ENCODE measurements at places on chromosomes 5 and 9. TPM values are rescaled to one million over a fixed set of nuclear protein-coding genes. Genes with fewer than 3 reads are reported as not detected.
A peak's percentile ranks its signal among the peaks of the same experiment; 100 is the strongest.

- no peak for DNase-seq
These were observed 124.2 kb upstream of the CCDC152 start for GRCh38 chr5:42632354-42632900.

GRCh38 chr9:133108794-133109641, 12.0 kb downstream of the RALGDS start:
- DNase-seq, result no peak

GRCh38 chr5:95959888-95960666, 1.6 kb downstream of the ELL2 start:
- DNase-seq, result peak; percentile 40

DNA sequence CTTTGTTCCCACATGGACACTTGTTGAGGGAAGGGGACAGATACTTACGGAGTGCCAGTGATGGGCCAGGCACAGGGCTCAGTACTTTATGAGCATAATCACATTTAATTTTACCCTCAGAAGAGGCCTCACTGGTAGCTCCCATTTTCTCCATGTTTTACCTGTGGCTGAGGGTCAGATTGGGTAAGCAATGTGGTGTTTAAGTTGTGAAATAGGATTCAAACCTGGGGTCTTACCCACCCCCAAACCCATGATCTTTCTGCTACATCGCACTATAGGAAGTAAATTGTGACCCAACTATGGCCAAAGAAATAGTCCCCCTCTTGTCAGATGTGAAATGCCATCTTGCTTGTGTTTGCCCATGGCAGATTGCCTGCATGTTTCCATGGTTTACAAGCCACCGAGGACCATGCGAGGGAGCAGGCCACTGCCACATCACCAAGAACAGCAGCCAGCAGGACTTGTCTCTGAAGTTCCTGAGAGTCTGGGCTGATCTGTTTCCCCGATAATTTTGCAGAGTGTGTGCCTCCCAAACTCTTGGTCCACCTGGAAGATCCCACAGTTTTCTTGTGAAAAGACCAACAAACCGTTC, 95.4 kb downstream of the MACROH2A1 start:
- DNase-seq, result no peak

DNA sequence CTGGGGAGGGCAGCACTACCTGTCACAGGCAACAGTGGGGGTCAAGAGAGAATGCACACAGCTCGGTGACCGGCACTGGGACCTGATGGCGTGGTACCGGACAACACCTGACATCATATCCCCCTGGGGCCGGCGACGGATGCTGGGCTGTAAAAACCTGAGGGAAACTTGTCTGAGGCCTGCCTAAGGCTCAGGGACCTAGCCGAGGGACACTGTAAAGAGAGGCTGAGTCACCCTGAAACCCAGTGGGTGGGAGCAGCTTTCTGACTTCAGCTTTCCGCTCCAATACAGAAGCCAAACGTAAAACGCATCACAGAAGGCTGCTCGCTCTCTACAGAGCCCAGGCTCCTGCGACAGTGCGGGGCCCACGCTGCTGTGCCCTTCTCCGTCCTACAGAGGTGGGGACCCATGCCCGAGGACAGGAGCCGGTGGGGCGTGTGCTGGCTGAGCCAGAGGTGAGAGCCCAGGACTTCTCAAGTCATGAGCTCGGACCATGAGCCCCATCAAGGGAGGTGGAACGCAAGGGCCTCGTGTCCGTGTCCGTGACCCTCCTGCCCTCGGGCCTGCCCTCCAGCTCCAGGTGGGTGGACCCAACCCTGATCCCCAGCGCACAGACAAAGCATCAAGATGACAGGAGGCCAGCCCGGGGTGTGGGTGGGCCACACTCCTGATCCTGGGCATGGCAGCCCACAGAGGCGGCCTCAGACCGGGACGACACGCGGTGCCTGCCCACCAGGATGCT, 5.3 kb downstream of the RALGDS start:
- DNase-seq, result no peak

DNA sequence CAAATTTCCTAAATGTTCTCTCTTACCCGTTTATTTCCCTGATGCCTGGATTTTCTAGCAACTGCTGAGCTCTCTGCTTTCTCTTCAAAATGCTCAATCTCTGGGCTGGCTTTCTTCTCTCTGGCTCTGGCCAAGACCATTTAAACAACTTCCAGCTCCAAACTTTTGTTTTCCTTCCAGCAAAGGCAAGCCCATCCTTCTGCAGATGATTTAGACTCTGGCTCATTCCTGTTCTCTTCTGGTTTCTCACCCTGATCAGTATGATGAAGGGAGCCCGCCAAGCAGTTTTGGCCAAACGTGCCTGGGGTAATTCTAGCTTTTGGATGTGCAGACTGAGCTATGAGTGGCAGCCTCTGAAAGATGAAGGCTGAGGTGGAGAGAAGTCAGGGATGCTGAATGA, 78.1 kb downstream of the HSPA4 start:
- no peak for DNase-seq

DNA sequence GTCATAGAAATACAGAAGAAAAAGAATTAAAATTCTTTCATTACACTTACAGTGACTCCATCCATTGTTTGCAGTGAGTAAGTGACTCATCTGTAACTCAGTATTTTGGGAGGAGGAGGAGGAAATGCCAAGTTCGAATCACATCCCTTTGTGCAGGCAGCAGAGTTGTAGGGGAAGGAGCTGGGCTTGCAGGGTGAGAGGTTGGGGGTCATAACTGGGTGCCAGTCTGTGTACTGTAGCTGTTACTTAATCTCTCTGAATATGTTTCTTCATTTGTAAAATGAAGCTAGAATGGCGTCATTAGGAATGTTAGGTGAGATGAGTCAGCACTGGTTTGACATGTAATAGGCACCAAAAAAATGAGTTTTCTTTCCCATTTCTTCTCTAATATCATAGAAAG, 235.7 kb upstream of the ADAMTSL1 start:
- DNase-seq, result peak; percentile 93

GRCh38 chr5:82168294-82168693, 109.9 kb downstream of the RPS23 start:
- no peak for DNase-seq

DNA sequence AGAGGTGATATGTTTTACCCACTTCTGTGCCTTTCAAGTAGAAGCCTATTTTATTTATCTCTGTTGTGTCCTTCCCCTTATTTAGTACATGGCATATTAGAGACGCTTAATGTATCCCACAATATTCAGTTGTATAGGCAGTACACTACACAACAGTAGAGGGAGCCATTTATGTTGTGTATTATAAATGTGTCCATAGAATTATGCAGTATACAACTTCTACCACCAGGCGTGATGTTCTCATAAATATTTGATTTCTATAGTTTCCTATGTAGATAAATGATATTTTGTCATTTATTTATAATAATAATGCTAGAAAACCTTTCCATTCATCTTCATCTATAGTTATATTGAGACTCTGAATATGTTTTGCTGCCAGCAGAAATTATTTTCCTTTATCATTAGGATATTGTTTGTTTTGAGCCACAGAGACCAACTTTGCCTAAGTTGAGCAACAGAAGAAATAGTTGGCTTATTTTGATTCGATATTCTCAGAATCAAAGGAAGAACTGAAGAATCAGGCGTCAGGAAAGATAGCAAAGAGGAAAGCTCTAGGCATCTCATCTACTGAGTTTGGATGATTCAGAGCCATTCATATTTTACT, 81.7 kb downstream of the ADAMTS19 start:
- DNase-seq, result peak; percentile 74

- DNase-seq, result no peak
These were observed 77.1 kb upstream of the CNTLN start for GRCh38 chr9:17057729-17058128.

- DNase-seq, result no peak
These were observed 12.0 kb upstream of the PSMB7 start for GRCh38 chr9:124427281-124427680.

- DNase-seq, result peak; percentile 94
These were observed 7.5 kb downstream of the PFDN1 start for GRCh38 chr5:140295414-140295813.

DNA sequence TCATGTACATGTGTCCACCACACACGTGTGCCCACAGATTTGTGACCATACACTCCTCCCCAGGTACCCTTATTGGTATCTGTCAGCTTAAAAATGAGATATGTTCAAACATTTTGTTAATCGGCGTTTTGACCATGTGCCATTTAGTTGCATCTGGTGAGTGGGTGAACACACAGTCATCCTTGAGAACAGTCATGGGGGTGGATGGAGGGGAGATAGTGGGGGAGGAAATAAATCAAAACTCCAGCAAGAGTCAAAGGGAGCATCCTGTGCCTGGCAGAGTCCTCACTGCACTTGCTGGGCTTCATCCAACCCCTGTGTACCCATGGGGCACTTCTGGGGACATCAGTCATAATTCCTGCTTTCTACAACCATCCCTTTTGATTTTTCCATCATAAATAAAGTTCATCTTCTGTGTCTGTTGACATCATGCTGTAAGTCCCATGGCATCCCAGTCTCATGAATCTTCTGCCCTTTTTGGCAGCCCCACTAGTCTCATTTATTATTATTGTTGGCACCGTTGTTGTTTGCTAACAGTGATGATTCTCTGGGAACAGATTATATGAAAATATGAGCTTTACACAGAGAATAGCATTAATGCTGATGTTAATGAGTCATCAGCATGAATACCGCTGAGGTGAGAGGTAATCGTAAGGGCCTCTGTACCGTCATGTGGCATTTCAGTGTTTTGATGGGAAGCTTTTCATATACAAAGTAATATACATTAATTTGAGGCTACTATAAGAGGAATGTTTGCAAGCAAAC, 24.4 kb upstream of the CLK4 start:
- peak; percentile 95 for DNase-seq

DNA sequence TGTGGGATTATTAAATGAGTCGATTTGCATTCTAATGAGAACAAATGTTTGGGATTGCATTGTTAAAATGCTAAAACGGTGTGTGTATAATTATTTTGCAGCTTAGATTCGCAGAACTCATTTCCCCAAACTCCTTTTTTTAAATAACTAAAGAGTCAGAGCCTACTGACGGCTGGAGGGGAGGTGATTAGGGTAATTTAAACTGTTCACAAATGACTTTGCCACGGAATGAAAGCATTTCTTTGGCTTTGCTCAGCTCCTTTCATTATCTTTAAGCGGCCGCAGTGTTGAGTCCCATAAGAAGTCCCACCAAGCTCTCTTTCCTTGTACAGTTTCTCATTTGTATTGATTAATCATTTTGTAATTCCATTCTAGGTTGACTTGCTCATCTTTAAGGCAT, 1632.8 kb downstream of the MAT2B start:
- no peak for DNase-seq

GRCh38 chr5:109324351-109324750, 85.4 kb downstream of the PJA2 start:
- DNase-seq, result no peak

DNA sequence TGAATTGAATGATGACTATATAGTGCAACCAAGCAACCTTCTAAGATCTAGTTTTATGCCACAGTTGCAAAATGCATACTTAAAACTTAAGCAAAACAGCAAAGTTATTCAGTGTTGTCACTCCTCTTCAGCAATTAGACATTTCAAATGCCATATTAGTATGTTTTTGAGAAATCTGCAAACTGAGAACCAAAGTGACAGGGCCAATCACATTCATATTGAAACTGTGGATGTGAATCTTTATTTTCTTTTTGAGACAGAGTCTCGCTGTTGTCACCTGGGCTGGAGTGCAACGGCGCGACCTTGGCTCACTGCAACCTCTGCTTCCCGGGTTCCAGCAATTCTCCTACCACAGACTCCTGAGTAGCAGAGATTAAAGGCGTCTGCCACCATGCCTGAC, 249.2 kb upstream of the EFNA5 start:
- no peak for DNase-seq

- no peak for DNase-seq
These were observed 98.6 kb downstream of the AMBP start for GRCh38 chr9:113979343-113980127.

DNA sequence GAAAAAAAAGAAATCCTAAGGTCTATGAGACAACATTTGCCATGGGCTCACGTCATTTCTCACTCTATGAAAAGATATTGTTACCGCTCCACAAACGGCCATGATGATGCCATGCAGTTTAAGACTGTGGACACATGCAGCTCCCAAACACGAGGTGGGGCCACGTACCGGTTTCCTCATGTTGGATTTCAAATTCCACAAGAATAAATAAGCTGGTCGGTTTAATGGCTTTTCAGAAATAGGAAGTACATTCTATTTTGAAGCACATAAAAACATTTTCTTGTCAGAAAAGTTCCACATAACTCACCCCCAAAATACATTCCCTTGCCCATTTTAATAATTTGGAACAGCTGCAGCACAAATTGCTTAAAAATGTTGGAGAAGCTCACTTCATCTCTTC, 130.6 kb downstream of the MYO10 start:
- no peak for DNase-seq

DNA sequence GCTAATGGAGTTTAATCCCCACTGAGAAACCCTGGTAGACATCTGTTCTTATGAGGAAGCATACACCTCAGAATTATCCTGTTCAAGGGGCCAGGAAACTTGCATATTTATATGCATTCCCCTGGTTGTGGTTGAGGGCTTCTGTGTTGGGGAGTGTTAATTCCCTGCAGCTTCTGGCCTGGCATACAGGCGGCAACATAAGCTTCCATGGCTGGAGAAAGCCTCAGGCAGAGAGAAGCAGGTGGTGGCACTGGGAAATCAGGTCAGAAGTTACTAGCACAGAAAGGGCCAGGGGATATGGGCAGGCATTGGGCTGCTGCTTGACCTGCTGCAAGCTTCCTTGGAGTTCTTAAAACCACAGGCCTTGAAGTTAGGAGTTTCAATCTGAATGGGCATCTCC, 166.1 kb upstream of the SEMA6A start:
- DNase-seq, result no peak

DNA sequence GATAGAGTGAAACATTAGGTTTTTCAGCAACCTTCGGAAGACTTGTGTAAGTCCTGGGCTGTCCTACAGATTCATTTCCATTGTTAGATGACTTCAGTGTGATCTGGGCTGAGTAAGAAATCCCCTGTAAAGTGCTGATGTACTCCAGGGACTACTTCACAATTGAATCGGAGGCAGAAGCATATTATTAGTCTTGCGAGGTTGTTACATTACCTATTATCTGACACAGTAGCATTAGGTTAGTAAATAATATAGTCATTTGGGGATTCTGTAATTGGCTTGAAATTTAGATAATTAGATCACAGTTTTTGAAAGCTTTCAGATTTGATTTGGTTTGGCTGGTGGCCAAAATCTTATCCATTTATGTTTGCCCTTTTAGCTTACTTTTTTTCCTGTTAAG, 62.4 kb downstream of the DMRT1 start:
- no peak for DNase-seq

DNA sequence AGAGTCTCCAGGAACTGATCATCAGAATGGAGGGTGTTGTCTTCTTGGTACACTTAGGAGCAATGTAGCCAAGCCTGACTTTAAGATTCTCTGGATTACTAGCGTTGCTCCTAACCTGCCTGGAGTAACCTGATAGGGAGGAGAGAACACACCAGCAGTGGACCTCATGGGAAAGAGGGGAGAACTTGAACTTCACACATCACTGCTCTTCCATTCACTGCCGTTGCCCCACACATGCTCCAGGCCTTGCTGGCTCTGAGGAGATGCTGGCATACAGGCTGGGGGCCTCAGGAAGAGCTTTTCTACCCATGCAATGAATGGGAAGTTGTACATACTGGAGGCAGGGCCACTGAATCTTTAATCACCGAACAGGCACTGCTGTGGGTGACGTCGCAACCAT, 60.3 kb upstream of the ADAMTS16 start:
- DNase-seq, result no peak

PALM2AKAP2 gene
- total RNA-seq, result 9.1 TPM

BAAT gene
- 0.14 TPM for total RNA-seq

NIM1K gene
- not detected for total RNA-seq

NRG2 gene
- 0.23 TPM for total RNA-seq

TRMO gene
- total RNA-seq, result 10.3 TPM

ARSB gene
- total RNA-seq, result 7.9 TPM

All from MCF 10A (cell line).